Activated T-helper 1 cell treated with Interleukin-2 at 50 U/mL for 16 hours (primary cell): ENCODE measurements at places on chromosomes 2 and 18.

DNA sequence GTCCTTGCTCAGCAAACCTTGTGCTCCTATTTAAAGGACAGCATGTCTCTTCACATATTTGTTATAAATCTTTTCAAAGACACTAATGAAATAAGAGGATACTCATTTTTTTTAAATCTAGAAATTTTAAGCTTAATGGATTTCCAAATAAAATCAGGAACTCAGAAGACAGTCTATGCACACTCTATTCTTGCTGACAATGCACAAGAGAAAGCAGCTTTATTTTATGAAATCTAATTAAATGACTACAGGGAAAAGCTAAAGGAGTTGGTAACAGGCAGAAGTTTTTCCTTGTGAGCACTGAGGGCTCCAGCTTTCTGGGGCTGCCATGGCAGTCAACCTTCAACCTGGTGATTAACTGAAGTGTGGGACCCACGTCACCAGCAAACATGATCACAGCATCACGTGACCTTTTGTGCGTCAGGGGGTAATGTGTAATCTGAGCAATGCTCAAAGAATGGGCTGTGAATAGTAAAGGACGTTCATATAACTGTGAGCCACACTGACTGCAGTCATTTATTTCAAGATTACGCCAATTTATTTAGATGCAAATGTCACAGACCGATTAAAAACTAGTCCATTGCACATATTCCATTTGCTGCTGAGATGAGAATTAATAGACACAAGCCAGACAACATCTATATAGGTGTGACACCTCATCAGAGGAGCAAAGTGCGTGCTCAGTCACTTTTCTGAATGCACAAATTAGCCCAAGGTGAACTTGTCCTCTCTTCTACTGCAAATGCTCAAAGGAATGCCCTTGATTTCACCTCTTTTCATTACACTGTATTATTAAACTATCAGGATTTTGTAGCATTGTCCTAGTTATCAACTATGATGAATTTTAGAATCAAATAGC, 11.6 kb upstream of the DNER start:
- no peak for DNase-seq

- no peak for DNase-seq
Measured at GRCh38 chr2:16126517-16127275, 186.3 kb downstream of the MYCN start.

DNA sequence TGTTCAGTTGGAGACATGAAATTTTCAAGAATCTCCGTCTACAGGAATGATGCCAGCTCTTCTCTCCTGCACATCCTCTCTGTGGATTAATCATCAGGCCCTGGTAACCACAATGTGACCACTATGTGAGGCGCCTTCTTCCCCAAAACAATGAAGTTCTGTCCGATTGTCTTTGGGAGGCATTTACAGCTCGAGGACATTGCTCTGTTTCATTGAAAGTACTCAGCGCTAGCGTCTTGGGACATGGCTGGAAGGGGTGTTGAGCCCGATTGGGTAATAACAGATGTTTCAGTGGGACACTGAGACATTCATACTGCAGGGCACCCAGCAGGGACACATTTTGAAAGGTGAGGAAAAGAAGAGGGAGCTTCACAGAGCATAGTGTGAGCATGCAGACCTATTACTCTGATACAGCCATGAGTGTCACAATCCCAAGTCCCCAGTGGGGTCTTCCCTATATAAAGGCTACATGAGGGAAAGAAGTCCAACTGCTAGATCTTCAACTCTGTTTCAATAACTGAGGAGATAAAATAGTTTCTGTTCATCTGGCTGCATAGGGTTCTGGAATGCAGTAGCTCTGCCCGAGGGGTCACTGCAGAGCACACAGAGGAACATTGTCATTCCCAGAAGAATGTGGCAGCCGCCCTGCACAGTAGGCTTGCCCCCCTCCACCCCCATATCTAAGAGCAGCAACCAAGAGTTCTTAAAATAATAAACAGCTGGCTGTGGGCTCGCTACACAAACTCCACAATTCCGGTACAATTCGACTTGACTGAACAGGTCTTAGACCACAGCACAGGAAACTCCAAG, 237.3 kb downstream of the OSR1 start:
- DNase-seq: no peak

DNA sequence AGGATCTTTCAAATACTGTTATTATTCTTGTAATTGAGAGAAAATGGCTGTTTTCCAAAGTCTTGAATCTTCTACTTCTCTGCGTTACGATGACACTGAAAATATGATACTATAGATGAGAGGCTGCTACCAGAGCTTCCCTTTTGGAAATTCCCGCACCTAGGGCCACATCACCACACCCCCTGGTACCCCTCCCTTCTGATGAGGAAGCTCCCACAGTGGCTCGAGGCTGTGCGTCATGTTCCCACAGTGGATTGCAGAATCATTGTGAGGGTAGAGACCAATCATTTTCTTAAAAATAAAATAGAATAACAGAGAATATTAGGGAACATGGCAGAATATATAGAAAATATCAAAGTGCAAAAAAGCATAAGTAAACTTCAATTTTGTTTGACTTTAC, 268.9 kb upstream of the SMIM21 start:
- DNase-seq: no peak

DNA sequence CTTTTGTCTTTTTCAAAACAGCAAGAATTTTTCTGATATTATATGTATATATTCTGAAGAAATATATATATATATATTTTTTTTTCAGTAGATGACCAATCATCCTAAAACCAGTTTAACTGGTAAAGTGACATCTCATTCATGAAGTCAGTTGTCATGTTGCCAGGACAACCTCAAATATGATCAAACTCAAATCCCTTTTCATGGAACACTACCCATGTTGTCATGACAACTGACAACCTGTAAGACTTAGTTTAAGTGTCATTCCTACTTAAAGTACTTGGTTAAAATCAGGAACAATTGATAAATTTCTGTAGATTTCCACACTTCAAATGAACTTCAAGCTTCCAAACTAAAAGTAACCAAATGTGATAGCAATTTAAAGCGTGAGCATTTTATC, 101.8 kb upstream of the ERBB4 start:
- no peak for DNase-seq
